DND-41 (cell line): ENCODE measurements at places on chromosomes 2 and 18.

GRCh38 chr2:236130349-236130998, 37.7 kb downstream of the GBX2 start:
- DNase-seq: no peak

DNA sequence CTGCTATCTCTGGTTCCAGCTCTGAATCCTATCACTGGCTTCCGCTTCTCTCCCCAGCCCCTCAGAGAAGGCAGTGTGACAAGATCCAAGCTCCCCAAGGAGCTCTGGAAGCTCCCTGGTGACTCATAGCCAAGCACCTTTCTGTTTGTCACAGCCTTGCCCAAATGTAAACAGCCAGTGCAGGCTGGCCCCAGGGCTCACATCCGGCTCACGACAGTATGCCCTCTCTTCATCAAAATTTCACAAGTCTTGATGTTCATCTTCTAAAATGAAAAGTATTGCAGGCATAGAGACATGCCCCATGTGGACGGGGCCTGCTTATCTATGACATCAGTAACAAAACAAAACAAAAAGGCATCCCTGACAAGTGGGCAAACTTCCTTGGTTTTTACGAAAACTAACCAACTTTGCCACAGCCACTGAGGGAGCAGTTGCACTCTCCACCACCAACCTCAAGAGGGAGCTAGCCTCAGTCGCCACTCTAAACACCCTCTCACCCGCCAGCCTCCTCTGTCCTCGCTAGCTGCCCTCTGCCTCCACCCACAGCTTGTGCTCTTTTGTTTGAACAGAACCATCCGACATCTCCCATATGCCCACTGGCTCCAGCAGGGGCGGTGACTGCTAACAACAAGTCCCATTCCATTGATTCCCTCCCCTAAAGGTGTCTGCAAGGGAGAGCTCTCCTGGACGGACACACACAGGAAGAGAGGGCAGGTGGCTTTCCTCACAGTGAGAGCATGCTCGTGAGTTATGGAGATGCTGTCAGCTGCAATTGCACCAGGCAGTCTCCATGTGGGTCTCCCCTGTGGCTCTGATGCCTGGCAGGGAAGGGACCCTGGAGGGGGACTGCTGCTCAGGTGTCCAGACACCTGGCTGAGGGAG, 71.0 kb upstream of the DAPL1 start:
- DNase-seq: no peak

DNA sequence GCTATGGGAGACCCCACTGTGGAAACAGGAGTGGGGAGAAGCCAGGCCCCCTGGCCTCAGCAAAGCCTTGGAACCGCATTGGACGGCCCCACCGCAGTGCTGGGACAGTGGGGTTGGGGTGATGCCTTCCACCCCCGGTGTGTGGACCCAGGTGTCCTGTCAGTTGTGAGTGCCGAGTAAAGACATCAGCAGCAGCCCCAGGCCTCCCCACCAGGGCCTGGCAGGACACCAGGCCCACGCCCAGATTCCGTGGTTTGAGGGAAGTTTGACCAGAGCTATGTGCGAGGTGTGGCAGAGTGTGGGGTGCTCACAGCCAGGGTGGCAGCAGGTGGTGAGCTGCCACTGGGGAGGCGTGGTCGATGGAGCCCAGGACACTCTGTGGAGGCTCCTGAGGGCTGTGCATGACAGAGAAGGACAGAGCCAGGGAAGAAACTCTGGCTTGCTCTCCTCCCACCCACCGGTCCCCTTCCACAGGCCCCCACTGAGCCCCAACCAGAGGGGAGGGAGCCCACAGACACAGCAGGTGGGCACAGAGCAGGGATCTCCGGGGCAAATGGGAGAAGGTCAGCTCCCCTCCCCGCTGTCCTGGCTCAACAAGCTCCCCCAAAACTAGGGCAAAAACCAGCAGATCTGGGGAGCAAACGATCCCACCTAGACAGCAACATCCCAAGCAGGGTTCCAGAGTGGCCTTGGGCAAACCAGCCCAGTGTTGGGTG, 69.1 kb downstream of the TWIST2 start:
- no peak for DNase-seq

- no peak for DNase-seq
These were observed 62.3 kb downstream of the SOWAHC start for GRCh38 chr2:109676346-109676902.

GRCh38 chr2:24342110-24342910, 18.0 kb downstream of the ITSN2 start:
- no peak for DNase-seq

GRCh38 chr18:6315517-6316331, 99.0 kb downstream of the L3MBTL4 start:
- no peak for DNase-seq

DNA sequence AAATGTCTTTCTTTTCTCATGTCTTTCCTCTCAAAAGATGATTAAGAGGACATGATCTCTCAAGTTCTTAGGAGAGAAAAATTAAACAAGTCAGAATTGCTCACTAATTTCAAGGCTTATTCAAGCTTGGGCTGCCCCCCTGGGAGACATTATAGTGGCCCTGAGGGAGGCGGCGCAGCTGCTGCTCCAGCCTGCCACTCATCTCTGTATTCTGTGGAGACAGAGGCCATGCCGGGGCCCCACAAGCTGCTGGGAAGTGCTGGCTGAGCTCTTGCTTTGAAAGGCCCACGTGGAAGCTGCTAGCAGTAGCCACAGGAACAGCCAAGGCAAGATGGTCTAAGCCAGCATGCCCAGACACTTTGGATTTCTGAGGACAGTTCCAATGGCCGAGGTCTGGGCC, 267.4 kb downstream of the LNPK start:
- DNase-seq: no peak

DNA sequence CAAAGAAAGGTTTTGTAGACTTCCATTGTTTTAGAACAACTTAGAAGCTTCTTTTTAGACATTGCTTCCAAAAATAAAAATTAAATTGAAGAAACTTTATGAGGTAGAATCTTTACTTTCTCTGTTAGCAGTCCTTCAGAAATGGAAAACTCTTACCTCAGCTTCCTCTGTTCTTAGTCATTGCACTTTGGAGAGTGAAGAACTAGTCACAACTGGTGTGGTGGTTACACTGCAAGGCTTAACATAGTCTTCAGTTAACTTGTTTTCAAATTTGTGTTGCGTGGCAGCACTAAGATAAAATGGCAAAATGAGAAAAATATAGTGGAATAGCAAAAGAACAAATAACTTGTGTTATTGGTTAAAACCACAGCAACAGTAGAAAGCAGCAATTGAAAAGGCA, 332.6 kb downstream of the KIAA1328 start:
- DNase-seq: no peak

DNA sequence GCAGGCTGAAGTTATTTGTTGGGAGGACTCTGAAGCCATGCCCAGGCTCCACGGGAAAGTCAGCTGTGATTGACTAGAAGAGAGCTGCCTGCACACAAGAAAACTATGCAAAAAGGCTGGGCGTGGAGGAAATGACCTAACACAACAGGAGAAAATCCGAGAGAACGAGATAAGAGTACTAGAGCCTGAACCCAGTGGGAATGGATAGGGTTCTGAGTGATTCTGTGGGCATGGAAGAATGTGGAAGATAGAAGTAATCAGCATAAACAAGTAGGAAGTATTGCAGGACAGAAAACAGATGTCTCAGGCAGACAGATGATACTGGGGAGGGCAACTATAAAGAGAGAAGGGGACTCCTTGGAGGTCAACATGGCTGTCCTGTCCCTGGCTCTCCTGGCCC, 12.1 kb upstream of the COPS8 start:
- no peak for DNase-seq

DNA sequence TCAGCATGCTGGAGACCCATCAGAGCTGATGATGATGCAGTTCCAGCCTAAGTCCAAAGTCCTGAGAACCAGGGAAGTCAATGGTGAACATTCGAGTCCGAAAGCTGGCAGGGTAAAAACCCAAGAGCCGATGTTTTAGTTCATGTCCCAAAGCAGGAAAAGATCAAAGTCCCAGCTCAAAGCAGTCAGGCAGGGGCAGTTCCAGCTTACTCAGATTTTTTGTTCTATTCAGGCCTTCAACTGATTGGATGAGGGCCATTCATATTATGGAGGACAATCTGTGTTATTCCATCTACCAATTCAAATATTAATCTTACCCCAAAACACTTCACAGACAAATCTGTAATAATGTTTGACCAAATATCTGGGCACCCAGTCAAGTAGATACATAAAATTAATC, 38.3 kb downstream of the DSEL start:
- DNase-seq: no peak

GRCh38 chr2:221767106-221768012, 195.3 kb upstream of the EPHA4 start:
- no peak for DNase-seq

- DNase-seq: no peak
These were observed 434.2 kb downstream of the ZNF521 start for GRCh38 chr18:24917767-24918166.

GRCh38 chr18:80175451-80176204, 66.6 kb downstream of the ADNP2 start:
- peak; percentile 83 for DNase-seq

- DNase-seq: no peak
These were observed 21.7 kb upstream of the CCDC88A start for GRCh38 chr2:55441280-55441892.

- DNase-seq: no peak
These were observed 250.0 kb downstream of the DSEL start for GRCh38 chr18:67266246-67267237.

DNA sequence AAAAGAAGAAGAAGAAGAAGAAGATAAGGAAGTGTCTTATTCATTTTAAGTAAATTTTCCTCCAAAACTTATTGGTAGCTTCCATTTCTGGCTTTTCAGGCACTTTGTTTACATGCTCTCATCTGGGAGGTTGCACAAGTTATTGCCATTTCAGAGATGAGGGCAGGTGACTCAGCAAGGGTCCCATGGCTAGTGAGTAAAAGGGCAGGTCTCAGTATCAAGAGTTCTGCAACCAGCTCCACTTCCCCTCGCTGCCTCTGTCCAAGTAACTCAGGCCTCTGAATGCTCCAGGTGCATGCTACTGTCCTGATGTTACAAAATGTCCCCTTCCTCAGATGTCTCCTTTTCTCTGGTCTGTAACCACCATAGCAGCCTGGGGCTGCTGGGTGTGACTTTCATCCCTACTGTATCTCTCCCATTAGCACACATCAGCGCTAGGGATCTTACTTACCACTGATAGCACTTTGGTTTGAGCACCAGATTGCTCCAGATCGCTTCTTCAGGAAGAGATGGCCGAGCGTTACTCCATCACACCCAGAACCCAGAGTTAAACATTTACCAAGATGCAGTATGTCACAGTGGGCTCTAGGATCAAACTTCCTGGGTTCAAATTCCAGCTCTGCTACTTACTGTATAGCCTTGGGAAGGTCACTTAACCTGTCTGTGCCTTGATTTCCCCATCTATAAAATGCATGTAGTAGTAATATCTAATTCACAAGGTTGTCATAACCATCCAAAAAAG, 57.4 kb upstream of the LAPTM4A start:
- no peak for DNase-seq

GRCh38 chr2:40256649-40257048, 195.2 kb downstream of the SLC8A1 start:
- DNase-seq: peak; percentile 42

- DNase-seq: no peak
These were observed 104.9 kb downstream of the CERS6 start for GRCh38 chr2:168560817-168561499.

GRCh38 chr2:181311837-181312236, 145.3 kb upstream of the ITGA4 start:
- DNase-seq: no peak

GRCh38 chr18:74861154-74861553, 263.5 kb downstream of the ZNF407 start:
- DNase-seq: no peak

GRCh38 chr2:98701230-98701629, 29.7 kb downstream of the MGAT4A start:
- no peak for DNase-seq

- no peak for DNase-seq
These were observed 90.3 kb upstream of the ST3GAL5 start for GRCh38 chr2:85978883-85979780.

GRCh38 chr18:11388755-11389680, 220.4 kb upstream of the SLC35G4 start:
- no peak for DNase-seq

DNA sequence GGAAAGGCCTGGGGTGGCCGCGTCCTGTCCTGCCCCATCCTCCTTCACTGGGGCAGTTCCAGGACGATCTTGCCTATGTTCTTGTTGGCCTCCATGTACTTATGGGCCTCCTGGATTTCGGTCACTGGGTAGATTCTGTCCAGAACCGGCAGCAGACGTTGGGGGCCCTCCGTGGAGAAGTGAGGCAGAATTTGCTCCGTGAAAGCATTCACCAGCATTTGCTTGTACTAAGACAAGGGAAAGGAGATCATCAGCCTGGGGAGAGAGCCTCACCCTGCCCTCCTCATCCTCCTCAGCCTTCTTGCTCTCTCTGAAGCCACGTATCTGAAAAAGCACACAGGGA, 1.4 kb upstream of the SF3B6 start:
- DNase-seq: no peak

DNA sequence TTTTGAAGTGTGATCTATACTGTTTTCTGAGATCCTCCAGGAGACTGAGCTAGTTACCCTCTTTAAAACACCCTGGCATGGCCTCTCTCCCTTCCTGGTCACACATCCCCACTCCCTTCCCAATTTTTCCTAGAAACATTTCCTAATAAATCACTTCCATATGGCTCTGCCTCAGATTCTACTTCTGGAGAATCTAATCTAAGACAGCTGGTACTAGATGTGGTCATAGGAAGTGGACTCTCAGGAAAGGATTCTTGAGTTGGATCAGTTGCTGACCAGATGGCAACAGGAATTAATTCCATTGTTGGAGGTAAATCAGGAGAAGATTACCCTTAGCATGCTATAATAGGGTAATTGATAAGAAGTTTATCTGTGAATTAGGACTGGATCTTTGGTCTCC, 310.5 kb downstream of the SATB2 start:
- DNase-seq: no peak
